ENCODE measurements at places on chromosomes 7 and 10.

GRCh38 chr7:33888166-33888565 lies 17.2 kb upstream of the BMPER start:
- ATAC-seq, result no peak

GRCh38 chr7:23893176-23893941 lies 183.3 kb downstream of the STK31 start:
- no peak for ATAC-seq

DNA sequence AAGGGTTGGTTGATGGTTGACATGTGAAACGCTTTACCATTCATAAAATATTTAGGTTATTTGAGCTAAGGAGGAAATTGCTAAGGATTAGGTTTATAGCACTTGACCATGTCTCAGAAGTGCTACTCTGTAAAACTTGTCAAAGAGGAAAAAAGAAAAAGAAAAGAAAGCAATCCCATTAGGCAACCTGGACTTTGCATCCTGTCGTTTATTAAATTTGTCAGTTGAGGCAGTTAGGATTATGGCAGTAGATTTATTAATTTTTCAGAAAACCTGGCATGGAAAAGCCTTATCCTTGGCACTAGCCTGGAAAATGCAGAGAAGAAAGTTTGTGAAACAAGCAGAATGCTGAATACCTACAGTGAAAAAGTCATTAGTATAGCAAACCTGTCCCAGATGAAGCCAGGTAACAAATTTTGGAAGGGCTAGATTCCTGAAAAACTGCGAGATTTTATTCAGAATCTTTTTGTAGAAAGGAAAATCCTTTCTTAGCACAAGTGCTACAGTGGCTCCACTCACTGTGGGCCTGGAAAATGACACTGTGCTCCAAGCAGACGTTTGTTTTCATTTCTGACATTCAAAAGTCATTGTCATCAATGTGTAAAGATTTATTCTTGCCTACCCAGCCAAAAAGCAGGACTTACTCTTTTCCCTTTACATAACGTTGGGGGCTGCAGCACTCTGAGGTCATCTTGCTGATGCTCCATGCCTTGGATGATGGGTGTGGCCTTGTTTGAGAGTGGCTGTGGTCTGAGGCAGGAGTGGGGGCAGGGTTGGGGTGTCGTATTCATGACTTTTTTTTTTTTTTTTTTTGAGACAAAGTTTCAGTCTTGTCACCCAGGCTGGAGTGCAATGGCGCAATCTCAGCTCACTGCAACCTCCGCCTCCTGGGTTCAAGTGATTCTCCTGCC lies 664.9 kb downstream of the SUGCT start:
- no peak for ATAC-seq

DNA sequence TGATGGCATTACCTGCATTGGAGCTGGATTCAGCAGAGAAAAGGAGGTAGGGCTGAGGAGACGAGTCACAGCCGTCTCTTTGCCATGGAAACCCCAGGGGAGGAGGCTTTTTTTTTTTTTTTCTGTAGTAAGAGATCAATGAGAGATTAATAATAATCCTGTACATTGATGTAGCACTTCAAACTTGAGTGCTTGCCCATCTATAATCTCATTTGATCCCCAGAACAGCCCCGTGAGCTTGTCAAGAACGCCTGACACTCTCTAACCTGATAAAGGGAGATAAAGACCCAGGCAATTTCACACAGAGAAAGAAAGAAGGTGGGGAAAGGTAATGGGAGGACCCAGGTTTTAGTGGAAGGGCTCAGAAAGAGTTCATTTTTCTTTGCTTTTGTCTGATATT lies 195.2 kb upstream of the FOXK1 start:
- no peak for ATAC-seq

- ATAC-seq, result no peak
These were observed 120.9 kb downstream of the ICA1 start for GRCh38 chr7:8141070-8141469.

- no peak for ATAC-seq
These were observed 106.5 kb upstream of the ANLN start for GRCh38 chr7:36283181-36283580.
